Esophagus squamous epithelium (tissue), 5 donors: ENCODE measurements at places on chromosomes 13 and 19.

DNA sequence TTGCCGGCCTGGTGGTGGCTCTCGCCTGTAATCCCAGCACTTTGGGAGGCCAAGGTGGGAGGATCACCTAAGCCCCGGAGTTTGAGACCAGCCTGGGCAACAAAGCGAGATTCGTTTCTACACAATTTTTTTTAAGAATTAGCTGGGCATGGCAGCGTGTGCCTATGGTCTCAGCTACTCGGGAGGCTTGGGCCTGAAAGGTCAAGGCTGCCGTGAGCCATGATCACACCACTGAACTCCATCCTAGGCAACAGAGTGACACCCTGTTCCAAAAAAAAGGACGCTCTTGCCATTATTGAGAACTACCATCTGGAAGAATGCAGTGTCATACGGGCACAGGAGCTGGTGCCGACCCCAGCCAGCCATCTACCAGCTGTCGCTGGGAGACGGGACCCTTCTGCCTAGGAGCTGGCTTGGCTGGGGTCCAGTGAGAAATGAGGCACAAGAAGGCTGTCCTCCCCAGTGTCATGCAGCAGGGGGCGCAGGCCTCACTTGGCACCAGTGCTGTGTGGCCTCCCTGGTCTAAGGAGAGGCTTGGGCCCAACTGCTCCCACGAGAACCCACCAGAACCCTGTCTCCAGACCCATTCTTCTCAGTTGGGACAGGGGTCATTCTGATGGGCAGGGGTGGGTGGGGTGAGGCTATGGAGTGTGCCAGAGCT is 12.2 kb upstream of the RELB start:
- H3K27ac ChIP-seq = no peak overlapping the region
- H3K27me3 ChIP-seq = no peaks in the 10 kb centered on the region
- no peak overlapping the region for H3K4me3 ChIP-seq
- H3K36me3 ChIP-seq = peaks cover 36% of the 10 kb centered on the region
- no peak for DNase-seq
- H3K4me1 ChIP-seq = no peaks in the 10 kb centered on the region

DNA sequence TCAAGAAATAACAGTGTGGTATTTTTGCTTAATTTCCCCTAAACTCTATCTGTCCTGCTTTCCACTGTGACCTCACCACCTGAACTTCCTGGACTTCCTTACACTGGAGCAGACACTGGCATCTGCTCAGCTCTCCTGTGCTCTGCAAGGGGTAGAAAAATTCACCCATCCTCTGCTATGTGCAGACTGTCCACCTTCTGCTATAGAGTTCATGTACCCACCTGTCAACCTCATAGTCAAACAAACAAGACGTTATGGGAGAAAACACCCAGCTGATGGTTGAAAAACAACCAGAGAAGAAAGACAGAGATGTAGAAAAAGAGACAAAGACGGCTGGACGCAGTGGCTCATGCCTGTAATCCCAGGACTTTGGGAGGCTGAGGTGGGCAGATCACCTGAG is 12.2 kb downstream of the LAIR1 start:
- H3K36me3 ChIP-seq = no peaks in the 10 kb centered on the region
- DNase-seq = no peak
- H3K4me1 ChIP-seq = no peaks in the 10 kb centered on the region
- H3K27me3 ChIP-seq = no peaks in the 10 kb centered on the region
- no peak overlapping the region for H3K4me3 ChIP-seq

- DNase-seq = no peak
- no peak overlapping the region for H3K4me3 ChIP-seq
- H3K4me1 ChIP-seq = peaks cover 16% of the 10 kb centered on the region
Observed at GRCh38 chr19:33304760-33305647, 2.7 kb upstream of the CEBPA start.

DNA sequence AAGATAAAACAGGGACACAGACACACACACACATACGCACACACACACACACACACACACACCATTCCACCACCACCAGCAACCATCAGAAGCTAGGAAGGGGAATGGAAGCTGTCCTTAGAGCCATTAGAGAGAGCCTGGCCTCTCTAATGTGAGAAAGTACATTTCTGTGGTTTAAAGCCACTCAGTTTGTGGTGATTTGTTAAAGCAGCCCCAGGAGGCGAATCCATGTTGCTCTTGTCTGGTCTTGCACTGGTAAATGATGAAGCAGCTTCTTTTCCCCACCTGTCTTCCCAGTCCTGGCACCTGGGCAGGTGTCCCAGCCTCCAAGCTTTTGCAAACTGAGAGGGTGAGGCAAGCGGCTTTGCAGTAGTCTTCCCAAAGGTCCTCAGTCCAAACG is 118.9 kb upstream of the KL start:
- no peak overlapping the region for H3K4me3 ChIP-seq
- no peak overlapping the region for H3K27ac ChIP-seq
- DNase-seq = no peak
- no peaks in the 10 kb centered on the region for H3K27me3 ChIP-seq

DNA sequence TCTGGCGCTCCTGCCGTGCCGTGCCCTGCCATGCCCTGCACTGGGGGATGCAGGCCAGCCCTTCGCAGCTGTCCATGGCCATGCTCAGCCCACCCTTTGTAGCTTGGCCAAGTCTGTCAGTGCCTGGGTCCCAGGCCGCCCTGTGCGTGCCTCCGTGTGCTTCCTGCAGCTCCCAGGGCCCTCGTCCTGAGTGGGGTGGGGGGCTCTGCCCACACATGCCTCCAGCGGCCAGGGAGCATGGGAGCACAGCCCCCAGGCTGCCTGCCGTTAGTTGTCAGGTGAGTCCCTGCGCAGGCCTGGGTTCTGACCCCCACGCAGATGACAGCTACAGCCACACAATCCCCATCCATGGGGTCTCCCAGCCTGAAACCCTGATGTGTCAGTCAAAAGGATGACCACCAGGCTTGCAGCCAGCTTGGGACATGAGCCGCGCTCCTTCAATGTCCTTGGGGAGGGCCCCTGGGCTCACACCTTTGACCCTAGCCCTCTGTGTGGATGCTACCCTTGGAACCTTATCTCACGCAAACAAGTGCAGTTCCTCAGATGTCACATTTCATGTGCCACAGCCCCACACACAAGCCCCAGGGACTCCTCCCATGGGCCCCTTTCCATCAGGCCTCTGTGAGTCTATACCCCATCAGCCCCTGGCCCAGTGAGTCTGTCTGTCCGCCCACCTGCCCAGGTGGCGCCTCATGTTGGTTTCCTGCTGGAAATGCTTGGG is 24.5 kb downstream of the TMED1 start:
- no peak overlapping the region for H3K4me3 ChIP-seq
- H3K36me3 ChIP-seq = peaks cover 10% of the 10 kb centered on the region
- H3K4me1 ChIP-seq = peaks cover 4% of the 10 kb centered on the region
- no peaks in the 10 kb centered on the region for H3K27me3 ChIP-seq

- no peak overlapping the region for H3K27ac ChIP-seq
- H3K4me3 ChIP-seq = no peak overlapping the region
- H3K4me1 ChIP-seq = peaks cover 14% of the 10 kb centered on the region
- no peaks in the 10 kb centered on the region for H3K36me3 ChIP-seq
- DNase-seq = no peak
Observed at GRCh38 chr19:3823350-3823713, 37.2 kb upstream of the MATK start.

DNA sequence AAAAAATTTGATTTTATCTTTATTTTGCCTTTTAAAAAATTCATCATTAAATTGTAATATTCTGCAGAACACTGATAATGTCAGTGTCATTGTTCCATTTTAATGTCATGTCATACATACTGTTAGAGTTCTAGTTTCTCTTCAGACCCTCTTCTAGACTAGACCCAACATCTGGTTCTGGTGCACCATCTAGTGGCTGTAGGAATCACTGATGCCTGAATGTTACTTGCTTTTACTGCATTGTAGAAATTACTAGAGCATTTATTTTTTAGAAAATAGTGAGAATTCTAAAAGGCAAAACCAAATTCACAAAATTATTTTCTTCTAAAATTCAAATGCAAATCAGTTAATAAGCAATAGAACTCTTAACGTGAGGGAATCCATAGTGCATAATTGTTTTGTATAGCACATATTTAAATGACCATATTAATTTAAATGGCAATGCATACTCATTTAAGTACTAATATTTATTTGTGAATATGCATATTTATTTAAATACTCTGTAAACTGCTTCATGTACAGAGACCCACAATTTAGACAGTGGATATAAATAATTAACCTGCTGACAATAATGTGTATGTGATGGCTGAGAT is 425.7 kb downstream of the KLF12 start:
- no peaks in the 10 kb centered on the region for H3K27me3 ChIP-seq
- H3K4me1 ChIP-seq = peaks cover 51% of the 10 kb centered on the region
- no peak for DNase-seq
- no peak overlapping the region for H3K4me3 ChIP-seq

- no peaks in the 10 kb centered on the region for H3K4me1 ChIP-seq
- peaks cover 30% of the 10 kb centered on the region for H3K27me3 ChIP-seq
- H3K4me3 ChIP-seq = no peak overlapping the region
- H3K36me3 ChIP-seq = no peaks in the 10 kb centered on the region
Observed at GRCh38 chr13:101412076-101412475, 4.2 kb downstream of the NALCN start.

GRCh38 chr13:98503175-98504028 is 73.5 kb downstream of the STK24 start:
- peak overlapping the region; percentile 69 for H3K27ac ChIP-seq
- no peak for DNase-seq
- no peak overlapping the region for H3K4me3 ChIP-seq
- no peaks in the 10 kb centered on the region for H3K27me3 ChIP-seq
- H3K36me3 ChIP-seq = no peaks in the 10 kb centered on the region

DNA sequence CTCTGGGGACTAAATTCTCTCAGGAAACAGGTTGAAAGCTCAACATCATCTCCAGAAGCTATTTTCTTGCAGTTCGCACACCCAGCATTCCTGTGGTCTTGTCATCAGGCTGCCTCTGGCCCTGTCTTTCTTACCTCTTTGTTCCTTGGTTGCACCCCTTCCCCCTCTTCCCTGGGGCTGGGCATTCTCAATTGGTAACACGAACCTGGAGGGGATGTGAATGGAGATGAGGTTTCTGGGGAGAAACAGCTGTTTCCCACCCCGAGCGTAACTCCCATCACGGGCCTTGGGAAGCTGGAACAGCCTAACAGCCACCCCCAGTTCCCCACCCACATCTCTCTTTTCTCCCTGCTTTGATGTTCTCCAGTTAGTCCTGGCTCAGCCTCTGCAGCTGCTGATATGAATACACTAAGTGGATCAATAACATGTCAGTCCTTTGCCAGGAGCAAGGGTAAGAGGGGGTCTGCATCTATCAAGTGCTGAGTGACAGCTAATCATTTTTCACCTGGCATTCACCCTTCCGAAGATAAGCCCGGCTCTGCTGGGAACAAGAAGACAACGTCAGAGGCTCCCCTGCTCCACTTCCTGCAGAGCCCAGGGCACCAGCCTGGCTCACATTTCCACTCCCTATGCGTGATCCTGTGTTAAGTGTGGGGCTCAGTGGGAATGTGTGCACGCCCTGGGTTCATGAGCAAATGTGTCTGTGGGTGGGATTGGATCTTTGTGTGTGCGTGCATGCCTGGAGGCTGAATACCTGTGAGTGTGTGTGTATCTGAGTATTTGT is 74.0 kb upstream of the KCTD15 start:
- no peaks in the 10 kb centered on the region for H3K27me3 ChIP-seq
- H3K36me3 ChIP-seq = no peaks in the 10 kb centered on the region
- H3K27ac ChIP-seq = no peak overlapping the region
- no peak for DNase-seq

DNA sequence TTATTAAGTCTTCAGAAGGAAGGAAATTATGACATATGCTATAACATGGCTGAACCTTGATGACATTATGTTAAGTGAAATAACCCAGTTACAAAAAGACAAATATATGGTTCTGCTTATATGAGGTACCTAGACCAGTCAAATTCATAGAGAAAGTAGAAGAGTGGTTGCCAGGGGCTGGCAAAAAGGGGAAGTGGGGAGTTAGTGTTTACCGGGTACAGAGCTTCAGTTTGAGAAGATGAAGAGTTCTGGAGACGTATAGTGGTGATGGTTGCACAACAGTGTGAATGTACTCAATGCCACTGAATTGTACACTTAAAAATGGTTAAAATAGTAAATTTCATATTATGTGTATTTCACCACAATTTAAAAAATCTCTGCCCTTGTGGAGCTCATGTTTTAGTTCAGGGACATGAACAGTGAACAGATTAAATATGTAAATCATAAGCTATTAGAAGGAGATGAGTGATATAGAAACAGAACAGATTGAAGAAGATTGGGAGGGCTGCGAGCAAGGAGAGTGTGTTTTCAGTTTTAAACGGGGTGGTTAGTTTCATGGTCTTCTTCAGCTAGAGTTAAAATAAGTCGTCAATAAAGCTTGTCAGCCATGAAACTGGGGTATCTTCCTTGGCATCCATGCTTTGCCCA is 355.2 kb downstream of the KCNRG start:
- peaks cover 15% of the 10 kb centered on the region for H3K4me1 ChIP-seq
- no peaks in the 10 kb centered on the region for H3K36me3 ChIP-seq
- no peak overlapping the region for H3K27ac ChIP-seq
- no peak for DNase-seq

- DNase-seq = no peak
- no peak overlapping the region for H3K4me3 ChIP-seq
- H3K4me1 ChIP-seq = no peaks in the 10 kb centered on the region
Observed at GRCh38 chr13:74024314-74024713, 109.9 kb downstream of the KLF12 start.

- peaks cover 14% of the 10 kb centered on the region for H3K27me3 ChIP-seq
- DNase-seq = no peak
- peaks cover 31% of the 10 kb centered on the region for H3K4me1 ChIP-seq
- no peak overlapping the region for H3K27ac ChIP-seq
Observed at GRCh38 chr19:42327381-42327780, 1.9 kb downstream of the MEGF8 start.

- H3K4me1 ChIP-seq = peaks cover 7% of the 10 kb centered on the region
- no peaks in the 10 kb centered on the region for H3K27me3 ChIP-seq
- H3K4me3 ChIP-seq = no peak within 1 kb of the TSS
- no peaks in the 10 kb centered on the region for H3K36me3 ChIP-seq
- no peak for DNase-seq
Observed at GRCh38 chr19:45733160-45733810, at the start of gene MEIOSIN. MEIOSIN (plus strand) TSS chr19:45733439; CDS start chr19:45735377, 1,938 bp downstream.

DNA sequence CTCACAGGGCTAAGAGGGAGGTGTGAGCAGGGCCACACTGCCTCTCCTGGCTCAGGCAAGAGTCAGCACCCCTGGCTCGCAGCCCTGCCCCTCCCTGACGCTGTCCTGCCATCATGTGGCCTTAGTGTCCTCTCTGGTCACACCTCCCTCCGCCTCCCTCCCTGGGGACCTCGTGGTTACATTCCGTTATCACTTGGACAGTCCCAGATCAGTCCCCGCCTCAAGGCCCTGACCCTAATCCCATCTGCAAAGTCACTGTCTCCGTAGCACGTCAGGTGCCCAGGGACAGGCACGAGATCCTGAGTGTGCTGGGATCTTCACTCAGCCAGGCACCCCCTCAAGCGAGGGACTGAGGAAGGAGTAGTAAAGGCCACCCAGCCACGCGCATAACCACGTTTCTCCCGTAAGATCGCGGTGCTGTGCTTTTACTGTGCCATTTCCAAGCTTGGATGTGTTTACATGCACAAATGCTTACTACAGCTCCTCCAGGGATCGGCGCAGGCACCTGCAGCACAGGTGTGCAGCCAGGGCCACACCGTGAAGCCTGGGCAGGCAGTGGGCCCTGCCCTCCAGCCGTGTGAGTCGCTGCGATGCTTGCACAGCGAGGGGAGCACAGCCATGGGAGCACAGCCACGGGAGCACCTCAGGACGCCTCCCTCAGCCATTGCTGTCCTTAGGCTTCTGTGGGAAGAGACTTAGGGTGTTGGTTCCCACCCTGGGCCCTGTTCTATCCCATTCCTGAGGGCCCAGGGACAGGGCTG is 10.7 kb upstream of the TMEM255B start:
- no peak for DNase-seq
- H3K27me3 ChIP-seq = no peaks in the 10 kb centered on the region
- no peak overlapping the region for H3K4me3 ChIP-seq
- H3K36me3 ChIP-seq = no peaks in the 10 kb centered on the region
- H3K27ac ChIP-seq = no peak overlapping the region
- no peaks in the 10 kb centered on the region for H3K4me1 ChIP-seq
